ENCODE measurements at places on chromosomes 3 and 15.

GRCh38 chr15:25930931-25931330 is 67.8 kb upstream of the ATP10A start:
- no peak overlapping the region for H3K4me3 ChIP-seq
- no peak overlapping the region for H3K27ac ChIP-seq
- H3K4me1 ChIP-seq, result no peaks in the 10 kb centered on the region
- H3K36me3 ChIP-seq, result no peaks in the 10 kb centered on the region
- H3K27me3 ChIP-seq, result no peaks in the 10 kb centered on the region

DNA sequence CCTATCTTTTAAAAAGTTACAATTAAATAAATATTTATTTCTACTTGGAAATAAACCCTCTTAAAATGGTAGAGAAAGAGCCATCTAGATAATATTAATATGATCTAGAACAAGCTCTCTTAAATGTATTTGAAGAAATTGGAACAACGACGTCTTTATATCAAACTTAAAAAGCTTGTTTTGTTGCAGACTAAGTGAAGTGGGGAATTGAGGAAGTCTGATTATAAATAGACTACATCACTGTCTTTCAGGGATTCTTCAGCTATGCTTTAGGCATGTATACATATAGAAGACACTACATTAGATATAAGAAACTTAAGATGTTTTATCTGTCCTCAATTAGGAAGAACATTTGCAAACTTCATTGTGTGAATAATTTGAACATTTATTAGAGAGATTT is 1.8 kb downstream of the BCHE start:
- no peaks in the 10 kb centered on the region for H3K36me3 ChIP-seq
- no peak overlapping the region for H3K4me3 ChIP-seq
- H3K27ac ChIP-seq, result no peak overlapping the region
- H3K27me3 ChIP-seq, result no peaks in the 10 kb centered on the region
- peaks cover 7% of the 10 kb centered on the region for H3K4me1 ChIP-seq
- DNase-seq, result no peak

DNA sequence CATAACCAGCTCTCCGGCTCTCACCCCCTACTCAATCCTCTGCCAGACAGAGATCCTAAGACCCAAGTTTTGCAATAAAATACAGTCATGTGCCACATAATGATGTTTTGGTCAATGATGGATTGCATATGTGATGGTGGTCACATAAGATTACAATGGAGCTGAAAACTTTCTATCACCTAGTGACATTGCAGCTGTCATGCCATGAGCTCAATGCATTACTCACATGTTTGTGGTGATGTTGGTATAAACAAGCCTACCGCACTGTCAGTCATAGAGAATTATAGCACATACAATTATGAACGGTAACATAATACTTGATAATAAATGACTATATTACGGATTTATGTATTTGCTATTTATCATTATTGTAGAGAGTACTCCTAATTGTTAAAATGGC is 26.9 kb upstream of the SAMMSON start:
- H3K4me1 ChIP-seq, result no peaks in the 10 kb centered on the region
- H3K4me3 ChIP-seq, result no peak overlapping the region
- DNase-seq, result no peak
- H3K36me3 ChIP-seq, result no peaks in the 10 kb centered on the region
- H3K27me3 ChIP-seq, result no peaks in the 10 kb centered on the region
- no peak overlapping the region for H3K27ac ChIP-seq

DNA sequence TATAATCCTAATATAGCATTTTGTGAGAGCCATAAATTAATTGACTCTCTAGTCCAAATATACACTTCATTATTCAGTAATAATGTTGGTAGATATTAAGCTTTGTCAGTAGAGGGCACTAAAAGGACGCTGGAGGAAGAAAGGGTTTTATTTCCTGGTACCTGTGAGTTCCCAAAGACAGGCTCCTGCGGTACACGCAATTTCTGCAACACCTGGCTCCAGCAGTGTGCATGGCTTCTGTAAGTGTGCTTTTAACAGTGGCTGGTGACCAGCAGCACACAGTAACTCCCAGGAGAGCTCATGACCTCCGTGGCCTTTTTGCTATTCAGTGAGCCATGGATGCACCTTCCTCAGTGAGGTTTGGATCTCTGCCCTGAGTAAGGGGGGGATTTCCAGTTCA is 338.3 kb upstream of the ZNF385D start:
- H3K36me3 ChIP-seq, result no peaks in the 10 kb centered on the region
- no peak for DNase-seq
- H3K27ac ChIP-seq, result no peak overlapping the region

GRCh38 chr3:58462829-58463180 is 29.1 kb upstream of the KCTD6 start:
- H3K27ac ChIP-seq, result peak overlapping the region; percentile 42
- no peaks in the 10 kb centered on the region for H3K36me3 ChIP-seq
- peaks cover 9% of the 10 kb centered on the region for H3K4me1 ChIP-seq
- H3K27me3 ChIP-seq, result no peaks in the 10 kb centered on the region

DNA sequence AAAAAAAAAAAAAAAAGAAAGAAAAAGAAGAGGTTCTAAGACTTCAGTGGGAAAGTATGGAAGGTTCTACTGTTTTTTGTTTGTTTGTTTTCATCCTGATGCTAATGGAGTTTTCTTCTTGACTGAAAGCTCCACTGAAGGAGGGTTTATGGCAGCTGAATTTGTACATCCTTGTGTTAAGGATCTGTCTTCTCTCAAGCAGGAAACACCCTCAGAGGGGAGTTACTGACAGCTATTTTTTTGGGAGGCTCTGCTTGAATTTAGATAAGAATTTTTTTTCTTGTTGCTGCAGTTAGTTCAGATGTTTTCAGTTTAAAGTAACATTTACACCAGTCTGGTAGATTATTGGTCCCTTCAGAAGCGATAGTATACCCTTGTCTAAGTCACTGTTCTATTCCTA is 325.3 kb downstream of the ROBO2 start:
- DNase-seq, result no peak
- no peak overlapping the region for H3K4me3 ChIP-seq
- H3K27ac ChIP-seq, result no peak overlapping the region

GRCh38 chr3:45980819-45981218 is 14.8 kb downstream of the FYCO1 start:
- no peaks in the 10 kb centered on the region for H3K4me1 ChIP-seq
- H3K27me3 ChIP-seq, result no peaks in the 10 kb centered on the region
- no peak overlapping the region for H3K4me3 ChIP-seq
- no peak for DNase-seq
- H3K36me3 ChIP-seq, result no peaks in the 10 kb centered on the region

- no peaks in the 10 kb centered on the region for H3K27me3 ChIP-seq
- no peaks in the 10 kb centered on the region for H3K36me3 ChIP-seq
- no peak for DNase-seq
Observed at GRCh38 chr15:83299462-83299861, 15.0 kb upstream of the BNC1 start.

- peak overlapping the region; percentile 99 for H3K4me3 ChIP-seq
- H3K27me3 ChIP-seq, result no peaks in the 10 kb centered on the region
- peak overlapping the region; percentile 94 for H3K27ac ChIP-seq
- no peak for DNase-seq
Observed at GRCh38 chr15:44710236-44711095, 657 bp downstream of the PATL2 start.

- DNase-seq, result no peak
- H3K27ac ChIP-seq, result no peak within 1 kb of the TSS
- peaks cover 3% of the 10 kb centered on the region for H3K36me3 ChIP-seq
- H3K4me3 ChIP-seq, result peak within 1 kb of the TSS; percentile 47
- peaks cover 3% of the 10 kb centered on the region for H3K4me1 ChIP-seq
Observed at GRCh38 chr3:148697306-148698189, at the start of gene AGTR1. AGTR1 (plus strand) TSS chr3:148697903; CDS start chr3:148741036, 43,133 bp downstream.

DNA sequence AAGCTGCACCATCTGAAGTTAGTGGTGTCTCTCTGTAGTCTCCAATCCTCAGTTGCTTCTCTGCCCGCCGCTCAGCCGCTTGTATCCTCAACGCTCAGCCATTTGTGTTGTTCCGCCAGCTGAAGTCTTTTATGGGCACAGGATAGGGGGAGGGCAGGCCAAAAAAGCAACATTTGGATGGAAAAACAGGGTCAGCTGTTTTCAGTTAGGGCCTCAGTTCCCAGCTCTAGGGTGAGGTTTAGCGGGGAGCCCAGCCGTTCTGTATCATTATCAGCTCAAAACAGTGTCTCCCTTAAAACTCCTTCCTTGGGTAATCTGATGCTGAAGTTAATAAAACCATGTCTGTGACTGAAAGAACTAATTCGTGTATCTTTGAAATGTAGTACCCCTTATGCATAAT is 329.5 kb upstream of the AZI2 start:
- no peaks in the 10 kb centered on the region for H3K36me3 ChIP-seq
- no peaks in the 10 kb centered on the region for H3K4me1 ChIP-seq
- H3K27me3 ChIP-seq, result no peaks in the 10 kb centered on the region
- no peak overlapping the region for H3K27ac ChIP-seq
- no peak overlapping the region for H3K4me3 ChIP-seq
- no peak for DNase-seq

GRCh38 chr3:31634476-31634875 is 101.8 kb downstream of the STT3B start:
- H3K4me1 ChIP-seq, result no peaks in the 10 kb centered on the region
- no peak for DNase-seq
- no peak overlapping the region for H3K27ac ChIP-seq

GRCh38 chr3:174651951-174652350 is 207.2 kb upstream of the NAALADL2 start:
- DNase-seq, result no peak
- H3K36me3 ChIP-seq, result no peaks in the 10 kb centered on the region
- H3K27ac ChIP-seq, result no peak overlapping the region
- no peak overlapping the region for H3K4me3 ChIP-seq
- no peaks in the 10 kb centered on the region for H3K4me1 ChIP-seq

GRCh38 chr3:85572978-85573377 is 614.2 kb downstream of the CADM2 start:
- H3K4me1 ChIP-seq, result no peaks in the 10 kb centered on the region
- DNase-seq, result no peak
- H3K27ac ChIP-seq, result no peak overlapping the region
- H3K4me3 ChIP-seq, result no peak overlapping the region
- H3K36me3 ChIP-seq, result no peaks in the 10 kb centered on the region

DNA sequence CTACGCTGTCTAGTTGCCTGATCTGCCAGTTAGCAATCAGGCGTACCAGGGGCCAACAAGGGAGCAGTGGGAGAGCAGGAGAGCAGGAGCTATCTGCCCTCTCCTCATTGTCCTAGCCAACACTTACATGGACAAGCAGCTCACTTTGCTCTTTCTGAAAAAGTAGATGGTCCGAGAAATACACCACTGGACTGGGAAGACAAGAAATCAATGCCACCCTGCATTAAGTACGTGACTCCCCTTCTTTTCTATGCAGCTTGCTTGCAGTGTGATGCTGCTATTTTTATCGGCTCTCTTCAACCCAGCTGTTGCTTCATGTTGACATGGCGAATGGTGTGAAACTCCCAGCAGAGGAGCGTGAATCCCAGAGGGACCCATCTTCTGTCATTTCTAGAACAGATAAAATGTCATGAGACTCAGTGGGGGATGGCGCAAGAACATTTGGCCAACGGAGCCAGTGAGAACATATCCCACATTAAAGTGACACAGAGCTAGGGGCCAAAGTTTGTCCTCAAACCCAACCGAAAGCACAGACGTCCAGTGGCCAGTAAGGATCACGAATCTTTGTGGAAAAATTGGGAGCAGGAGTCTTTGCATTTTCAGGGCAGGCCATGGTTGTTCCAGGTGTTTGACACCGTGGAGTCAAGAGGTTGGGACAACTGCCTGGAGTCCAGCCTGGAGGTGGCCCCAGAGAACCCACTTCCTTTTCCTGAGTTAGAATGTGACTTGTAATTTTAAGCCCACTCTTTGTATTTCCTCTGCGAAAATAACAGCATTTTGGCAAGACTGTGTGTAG is 53.7 kb upstream of the MEF2A start:
- H3K4me3 ChIP-seq, result no peak overlapping the region
- no peaks in the 10 kb centered on the region for H3K27me3 ChIP-seq
- H3K4me1 ChIP-seq, result no peaks in the 10 kb centered on the region
- DNase-seq, result no peak
- H3K27ac ChIP-seq, result no peak overlapping the region

GRCh38 chr3:98986073-98986472 is 84.6 kb upstream of the DCBLD2 start:
- H3K4me1 ChIP-seq, result no peaks in the 10 kb centered on the region
- no peak overlapping the region for H3K27ac ChIP-seq
- H3K36me3 ChIP-seq, result no peaks in the 10 kb centered on the region
- DNase-seq, result no peak
- peaks cover 2% of the 10 kb centered on the region for H3K27me3 ChIP-seq

Measured in Panc1 (cell line).